NCI-H1436 treated with DMSO at 0.1 percent for 48 hours (cell line): ENCODE measurements at places on chromosomes 2 and 18.

GRCh38 chr2:216192181-216192580 lies 83.0 kb downstream of the XRCC5 start:
- no peak for DNase-seq

GRCh38 chr18:25560369-25560768 lies 208.4 kb upstream of the ZNF521 start:
- DNase-seq, result no peak

GRCh38 chr18:55748227-55748738 lies 160.3 kb upstream of the TCF4 start:
- DNase-seq, result no peak

- DNase-seq, result no peak
Measured at GRCh38 chr2:148885988-148886387, 11.0 kb downstream of the KIF5C start.

DNA sequence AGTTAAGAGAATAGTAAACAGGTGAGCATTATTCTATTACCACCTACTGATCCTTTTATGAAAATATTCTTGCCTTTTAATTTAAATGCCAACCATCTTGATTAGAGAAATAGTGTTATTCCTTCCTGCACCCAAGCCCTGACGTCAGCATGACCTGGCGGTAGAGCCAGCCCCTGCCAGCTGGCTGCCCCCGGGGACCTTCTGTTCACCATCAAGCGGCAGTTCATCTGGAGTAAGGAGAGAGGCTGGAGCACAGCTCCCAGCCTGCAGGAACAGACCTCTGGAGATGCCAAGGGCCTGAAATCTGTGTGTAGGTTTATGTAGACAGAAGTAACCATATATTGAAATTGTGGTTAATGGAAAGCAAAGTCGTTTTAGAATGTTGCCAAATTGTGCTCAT lies 171.8 kb downstream of the GBX2 start:
- no peak for DNase-seq

GRCh38 chr2:177812713-177813396 lies 259.7 kb downstream of the PDE11A start:
- DNase-seq, result no peak
